Muscle of arm (tissue), 14 donors: ENCODE measurements at places on chromosomes 4 and X.

- no peak for DNase-seq
These were observed 9.5 kb upstream of the BEX1 start for GRCh38 chrX:103073467-103073866.

- DNase-seq: no peak
These were observed 193.4 kb downstream of the NR3C2 start for GRCh38 chr4:148248824-148249223.

GRCh38 chrX:111823128-111823527 is 52.9 kb upstream of the TRPC5OS start:
- DNase-seq: peak; percentile 15

DNA sequence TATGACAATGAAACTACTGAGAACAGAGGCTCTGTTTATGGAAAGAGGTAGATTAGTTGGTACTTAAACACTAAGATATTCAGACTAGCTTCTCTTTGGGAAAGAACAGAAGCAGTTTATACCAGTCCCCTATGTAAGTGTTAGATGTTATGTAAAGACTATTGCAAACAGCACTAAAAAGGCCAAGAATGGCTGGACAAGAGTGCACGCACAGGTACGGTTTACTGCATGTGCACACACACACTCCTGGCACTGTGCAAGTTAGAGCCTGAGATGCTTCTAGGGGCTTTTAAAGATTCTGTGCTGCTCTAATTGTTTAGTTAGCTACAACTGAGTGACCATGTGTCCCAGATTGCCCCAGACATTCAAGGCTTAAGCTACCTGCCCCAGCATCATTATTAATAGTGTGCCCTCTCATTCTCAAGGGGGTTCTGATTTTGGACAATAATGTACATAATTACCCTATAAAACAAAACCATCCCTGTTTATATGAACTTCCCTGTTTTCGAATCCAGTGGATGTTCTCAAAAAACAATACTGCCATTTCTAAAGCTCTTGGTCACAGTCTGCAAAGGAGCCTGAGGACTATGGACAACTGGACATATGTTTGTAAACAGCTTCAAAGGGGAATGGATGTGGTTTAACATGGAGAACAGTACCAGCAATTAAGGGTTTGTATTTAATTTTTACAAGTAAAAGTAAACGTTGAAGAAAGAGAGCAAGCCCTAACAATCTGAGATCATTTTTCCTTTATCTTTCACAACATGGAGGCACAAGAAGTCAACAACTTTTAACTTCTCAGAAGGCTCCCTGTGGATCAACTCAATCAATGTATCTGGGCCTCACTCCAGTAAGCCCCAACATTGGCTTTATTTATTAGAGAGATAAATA is 2.0 kb downstream of the SETD7 start:
- DNase-seq: no peak

DNA sequence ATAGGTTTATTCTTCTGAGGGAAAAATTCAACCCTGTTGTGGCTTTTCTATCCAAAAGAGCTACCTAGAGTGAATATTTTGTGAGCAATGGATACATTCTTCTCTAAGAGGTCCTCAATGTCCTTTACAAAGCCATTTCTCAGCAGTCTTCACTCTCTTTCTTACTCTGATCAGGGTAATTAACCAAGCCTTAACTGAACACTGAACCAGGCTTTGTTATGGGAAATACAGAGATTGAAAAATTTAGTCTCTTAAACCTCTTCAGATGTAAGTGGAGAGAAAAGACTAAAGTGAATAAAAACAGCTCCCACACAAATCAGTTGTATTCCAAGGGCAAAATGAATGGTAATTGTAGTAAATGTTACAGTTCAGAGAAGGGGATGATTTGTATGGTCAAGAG is 353.5 kb downstream of the CHIC1 start:
- no peak for DNase-seq

- DNase-seq: peak; percentile 0
These were observed 67.9 kb upstream of the SOX3 start for GRCh38 chrX:140572724-140573123.

- no peak for DNase-seq
These were observed 9.5 kb downstream of the OGT start for GRCh38 chrX:71542411-71542810.

- DNase-seq: no peak
These were observed 83.4 kb downstream of the TMEM164 start for GRCh38 chrX:110086162-110086915.

DNA sequence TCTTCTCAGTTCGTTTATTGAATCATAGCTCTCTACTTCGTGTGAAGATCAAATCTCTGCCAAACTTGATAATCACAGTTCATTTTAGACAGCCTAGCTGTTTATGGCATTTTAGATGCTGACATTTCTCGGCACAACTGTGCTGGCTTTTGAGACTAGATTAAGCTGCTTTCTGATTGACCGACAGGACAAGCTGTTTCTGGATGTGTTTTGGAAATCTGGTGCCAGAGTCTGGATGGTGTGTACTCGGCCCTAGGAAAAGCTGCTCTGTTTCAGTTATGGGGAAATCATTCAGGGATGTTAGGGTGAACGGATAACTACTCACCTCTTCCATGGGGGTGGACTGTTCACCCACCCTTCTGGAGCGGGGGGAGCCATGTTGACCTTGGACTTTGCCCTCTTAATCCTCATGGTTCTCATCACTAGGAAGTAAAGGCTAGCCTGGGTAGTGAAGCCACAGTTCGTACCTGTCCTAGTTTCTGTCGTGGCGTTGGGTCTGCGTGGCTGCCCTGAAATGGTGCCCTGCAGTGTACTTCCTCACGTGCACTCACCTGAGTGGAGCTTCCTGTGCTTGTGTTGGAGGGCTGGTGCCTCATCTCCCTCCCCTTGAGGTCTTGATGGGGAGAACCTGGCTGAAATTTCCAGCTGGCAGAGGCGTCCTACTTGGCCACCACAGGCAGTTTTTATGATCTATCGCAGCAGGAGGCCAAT is 13.7 kb upstream of the WDR1 start:
- no peak for DNase-seq

DNA sequence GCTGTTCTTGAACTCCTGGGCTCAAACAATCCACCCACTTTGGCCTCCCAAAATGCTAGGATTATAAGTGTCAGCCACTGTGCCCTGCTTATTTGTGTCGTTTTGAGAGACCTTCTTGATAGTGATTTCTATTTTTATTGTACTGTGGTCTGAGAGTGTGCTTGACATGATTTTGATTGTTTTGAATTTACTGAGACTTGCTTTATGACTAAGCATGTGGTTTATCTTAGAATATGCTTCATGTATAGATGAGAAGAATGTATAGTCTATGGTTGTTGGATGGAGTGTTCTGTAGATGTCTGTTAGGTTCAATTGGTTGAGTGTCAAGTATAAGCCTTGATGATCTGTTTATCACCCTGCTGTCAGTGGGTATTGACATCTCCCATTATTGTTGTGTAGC is 789.3 kb downstream of the IL1RAPL1 start:
- no peak for DNase-seq

GRCh38 chrX:75084757-75085156 is 71.3 kb downstream of the ABCB7 start:
- DNase-seq: no peak
